WERI-Rb-1 (cell line): ENCODE measurements at places on chromosomes 4 and X.

DNA sequence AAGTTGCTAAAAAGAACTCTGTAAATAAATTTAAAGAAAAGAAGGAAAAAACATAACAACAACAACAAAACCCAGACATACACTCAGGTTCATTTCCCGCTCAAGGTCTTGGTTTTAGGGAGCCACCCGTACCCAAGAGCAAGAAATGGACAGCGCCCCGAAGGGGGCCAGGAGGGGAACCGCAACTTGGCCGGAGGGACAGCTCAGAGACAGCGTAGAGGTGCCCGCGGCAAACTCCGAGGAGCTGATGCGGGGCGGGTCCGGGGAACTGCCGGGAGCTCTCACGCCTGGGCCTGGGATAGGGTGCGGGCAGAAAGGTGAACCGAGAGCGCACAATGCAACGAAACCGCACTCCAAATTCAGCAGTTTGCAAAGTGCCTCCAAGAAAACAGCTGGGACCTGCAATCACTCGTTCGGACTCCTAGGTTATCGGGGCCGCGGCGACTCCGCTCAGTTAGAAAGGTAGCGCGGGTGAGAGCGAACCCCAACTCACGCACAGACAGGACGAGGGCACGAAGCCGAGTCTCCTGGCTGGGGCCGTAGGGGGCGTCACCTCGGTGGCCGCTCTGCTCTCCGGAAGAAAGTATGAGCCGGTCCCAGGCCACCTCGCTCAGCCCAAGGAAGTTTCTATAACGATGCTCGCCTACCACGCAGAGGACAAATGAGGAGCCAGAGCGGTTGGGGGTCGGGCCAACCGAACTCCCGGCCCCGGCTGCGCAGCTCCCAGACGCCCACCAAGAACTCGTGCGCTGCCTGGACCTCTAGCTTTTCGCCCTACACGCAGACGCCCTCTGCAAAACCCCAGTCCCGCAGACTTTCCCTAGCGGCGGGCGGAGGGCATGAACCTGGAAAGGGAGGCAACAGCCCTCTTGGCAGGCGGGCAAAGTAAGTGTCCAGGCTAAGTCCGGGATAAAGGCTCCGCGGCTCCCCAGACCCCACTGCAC lies 1.4 kb downstream of the NDNF start:
- DNase-seq, result peak; percentile 84

- DNase-seq, result no peak
These were observed 182.0 kb upstream of the PAQR3 start for GRCh38 chr4:79121223-79121622.

DNA sequence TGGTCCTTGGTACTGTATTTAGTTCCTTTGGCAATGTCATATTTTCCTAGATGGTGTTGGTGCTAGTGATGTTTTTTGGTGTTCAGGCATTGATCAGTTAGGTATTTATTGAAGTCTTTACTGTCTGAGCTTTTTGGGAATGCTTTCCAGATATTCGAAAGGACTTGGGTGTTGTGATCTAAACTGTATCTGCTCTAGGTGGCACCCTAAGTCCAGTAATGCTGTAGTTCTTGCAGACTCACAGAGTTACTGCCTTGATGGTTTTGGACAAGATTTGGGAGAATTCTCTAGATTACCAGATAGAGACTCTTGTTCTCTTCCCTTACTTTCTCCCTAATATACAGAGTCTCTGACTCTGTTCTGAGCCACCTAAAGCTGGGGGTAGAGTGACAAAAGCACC lies 513.6 kb upstream of the PITX2 start:
- DNase-seq, result no peak

- DNase-seq, result no peak
These were observed 395.7 kb downstream of the RAPGEF2 start for GRCh38 chr4:159498446-159499115.

DNA sequence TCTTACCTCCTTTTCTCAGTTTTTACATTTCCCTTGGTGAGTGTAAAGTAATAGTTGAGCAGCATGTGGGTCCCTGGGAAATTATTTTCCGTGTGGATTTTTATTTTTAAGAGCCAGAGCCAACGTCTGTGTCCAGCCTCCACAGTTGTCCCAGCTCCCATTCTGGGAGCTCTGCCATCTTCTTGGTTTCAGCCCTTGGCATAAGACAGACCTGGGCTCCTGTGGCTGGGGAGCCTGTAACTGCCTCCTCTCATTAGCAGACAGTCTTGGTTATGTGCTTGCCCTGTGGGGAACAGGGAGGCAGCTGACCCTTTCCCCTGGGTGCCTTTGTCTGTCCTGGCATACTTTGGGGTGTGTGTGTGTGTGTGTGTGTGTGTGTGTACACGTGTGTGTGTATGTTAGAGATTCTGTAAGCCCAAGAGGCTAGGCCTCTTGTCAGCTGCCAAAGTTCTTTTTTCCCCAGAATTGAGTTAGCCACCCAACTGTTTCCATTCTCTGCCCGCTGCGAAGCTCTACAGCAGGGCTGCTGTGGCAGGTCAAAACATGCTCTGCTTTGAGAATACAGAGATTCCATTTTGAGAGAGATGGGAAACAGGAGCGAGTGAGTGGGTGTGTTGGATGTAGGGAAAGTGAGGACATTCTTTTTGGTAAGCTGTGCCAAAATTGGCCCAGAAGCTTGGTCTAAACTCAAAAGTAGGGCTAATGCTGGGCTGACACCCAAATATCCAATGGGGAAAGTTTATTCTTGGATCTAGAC lies 140.7 kb downstream of the TMEM164 start:
- no peak for DNase-seq

DNA sequence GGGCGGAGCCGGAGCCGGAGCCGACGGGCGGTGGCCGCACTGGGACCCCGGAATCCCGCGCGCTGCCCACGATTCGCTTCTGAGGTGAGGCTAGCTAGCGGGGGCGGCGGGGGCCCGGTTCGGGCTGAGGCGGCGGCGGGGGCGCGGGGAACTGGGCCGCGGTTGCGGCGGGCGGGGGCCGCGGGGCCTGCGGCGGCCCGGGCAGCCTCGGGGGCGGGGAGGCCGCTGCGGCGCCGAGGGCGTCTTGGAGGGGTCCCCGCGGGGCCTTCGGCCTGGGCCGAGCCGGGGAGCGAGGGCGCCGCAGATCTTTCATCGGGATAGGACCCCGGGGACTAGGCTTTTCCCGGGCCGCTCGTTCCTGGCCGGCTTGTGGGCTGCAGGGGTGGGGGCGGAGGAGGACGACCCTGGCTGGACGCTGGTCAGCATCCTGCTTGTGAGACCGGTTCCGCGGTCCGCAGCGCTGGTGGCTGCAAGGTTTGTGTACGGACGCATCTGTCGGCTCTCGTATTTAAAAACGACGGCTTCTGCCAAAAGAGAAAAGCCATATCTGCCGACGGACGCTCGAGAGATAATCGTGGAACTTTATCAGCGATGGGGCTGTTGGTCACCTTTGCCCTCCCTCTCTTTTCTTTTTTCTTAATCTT lies 419 bp downstream of the ADD1 start:
- DNase-seq, result peak; percentile 47

- no peak for DNase-seq
These were observed 68.2 kb downstream of the NELFA start for GRCh38 chr4:1940566-1940965.

DNA sequence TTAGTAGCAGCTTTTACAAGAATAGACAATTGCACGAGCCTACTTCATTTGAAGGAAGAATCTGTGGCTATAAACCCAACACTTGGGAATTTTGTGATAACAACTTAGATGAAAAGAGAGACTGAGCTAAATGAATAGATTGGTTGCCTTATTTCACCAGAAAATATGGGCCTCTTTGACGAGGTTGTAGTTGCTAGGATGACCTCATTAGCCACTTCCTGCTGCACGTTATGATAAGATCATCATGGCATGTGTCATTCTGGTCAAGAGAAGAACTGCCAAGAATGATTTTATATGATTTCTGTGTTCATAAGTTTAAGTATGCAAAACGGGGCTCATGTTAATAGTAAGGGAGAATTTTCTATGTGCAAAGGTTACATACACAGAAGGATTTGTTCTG lies 321.9 kb upstream of the GIMD1 start:
- DNase-seq, result no peak

- peak; percentile 99 for DNase-seq
These were observed at the start of gene CBR4 for GRCh38 chr4:169010125-169011023. TSS of gene CBR4 (minus strand) at chr4:169010255. CDS start at chr4:169010089, 166 bp downstream.

DNA sequence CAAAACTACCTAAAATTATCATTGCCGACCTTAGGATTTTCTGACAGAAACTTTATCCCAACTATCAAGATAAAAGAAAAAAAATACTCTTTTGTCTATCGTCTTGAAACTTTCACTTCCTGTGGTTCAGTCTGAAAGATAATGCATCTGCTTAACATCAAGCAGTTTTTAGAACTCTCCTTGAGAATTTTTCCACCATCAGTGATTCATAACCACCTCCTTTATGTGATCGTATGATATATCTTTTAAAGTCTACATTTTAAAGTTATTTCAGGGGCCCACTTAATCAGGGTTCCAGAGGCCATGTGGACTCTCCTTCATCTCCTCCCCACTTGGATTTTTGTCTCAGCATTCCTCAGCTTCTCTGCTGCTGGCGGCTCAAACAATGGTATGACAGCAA lies 272.8 kb upstream of the TENM3 start:
- no peak for DNase-seq

DNA sequence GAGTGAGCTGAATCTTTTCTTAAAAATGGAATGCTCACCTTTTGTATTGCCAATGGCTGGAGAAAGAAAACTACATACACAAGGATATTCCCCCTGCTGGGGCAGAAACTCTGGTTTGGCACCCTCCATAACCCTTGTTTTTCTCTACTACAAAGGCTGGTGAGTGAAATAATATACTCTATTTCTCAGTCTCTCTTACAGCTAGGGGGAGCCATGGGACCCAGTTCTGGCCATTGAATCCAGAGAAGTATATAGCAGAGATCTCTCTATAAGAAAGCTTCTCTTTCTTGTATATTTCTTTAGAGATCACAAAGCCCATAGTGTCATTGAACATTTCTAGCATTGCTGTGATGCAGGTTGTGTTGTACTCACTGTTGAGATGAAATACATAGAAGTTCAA lies 49.8 kb downstream of the SMPX start:
- peak; percentile 21 for DNase-seq

- no peak for DNase-seq
These were observed 259.6 kb downstream of the CRLF2 start for GRCh38 chrX:952816-953215.

DNA sequence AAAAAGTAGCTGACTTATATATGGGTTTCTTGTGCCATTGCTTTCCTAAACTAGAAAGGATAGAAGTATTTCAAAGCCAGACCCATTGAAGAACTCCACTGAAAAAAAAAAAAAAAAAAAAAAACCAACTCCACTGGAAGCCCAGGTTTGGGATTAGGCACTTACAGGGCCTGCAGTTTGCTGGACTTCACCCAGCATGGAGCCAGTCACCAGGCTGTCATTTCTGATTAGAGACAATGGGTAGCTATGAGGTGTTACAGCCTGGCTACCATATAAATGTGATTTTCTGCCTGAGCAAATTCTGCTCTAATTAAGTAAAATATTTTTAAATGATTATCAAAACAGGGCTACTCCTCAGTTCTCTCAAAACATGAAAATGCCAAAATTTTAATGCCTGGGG lies 49.5 kb downstream of the HS6ST2 start:
- DNase-seq, result no peak

DNA sequence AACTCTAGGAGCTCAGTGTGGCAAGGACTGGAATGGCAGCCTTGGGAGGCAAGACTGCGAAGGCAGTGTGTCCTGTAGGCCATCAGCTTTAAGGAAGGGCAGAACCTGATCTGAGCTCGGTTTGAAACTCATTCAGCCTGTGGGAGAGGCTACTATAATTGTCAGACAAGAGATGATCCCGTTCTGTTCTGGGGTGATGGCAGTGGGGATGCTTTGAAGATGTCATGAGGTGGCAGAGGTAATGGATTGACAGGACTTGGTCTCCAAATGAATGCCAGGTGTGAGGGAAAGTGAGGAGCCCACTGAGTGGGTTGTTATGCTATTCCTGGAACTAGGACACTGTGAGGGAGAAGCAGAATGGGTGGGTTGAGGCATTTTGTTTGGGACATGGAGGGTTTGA lies 144.9 kb downstream of the PJA1 start:
- no peak for DNase-seq

- no peak for DNase-seq
These were observed 55.6 kb upstream of the ADRA2C start for GRCh38 chr4:3710451-3711182.

- DNase-seq, result no peak
These were observed 123.5 kb upstream of the JADE1 start for GRCh38 chr4:128686032-128686465.

DNA sequence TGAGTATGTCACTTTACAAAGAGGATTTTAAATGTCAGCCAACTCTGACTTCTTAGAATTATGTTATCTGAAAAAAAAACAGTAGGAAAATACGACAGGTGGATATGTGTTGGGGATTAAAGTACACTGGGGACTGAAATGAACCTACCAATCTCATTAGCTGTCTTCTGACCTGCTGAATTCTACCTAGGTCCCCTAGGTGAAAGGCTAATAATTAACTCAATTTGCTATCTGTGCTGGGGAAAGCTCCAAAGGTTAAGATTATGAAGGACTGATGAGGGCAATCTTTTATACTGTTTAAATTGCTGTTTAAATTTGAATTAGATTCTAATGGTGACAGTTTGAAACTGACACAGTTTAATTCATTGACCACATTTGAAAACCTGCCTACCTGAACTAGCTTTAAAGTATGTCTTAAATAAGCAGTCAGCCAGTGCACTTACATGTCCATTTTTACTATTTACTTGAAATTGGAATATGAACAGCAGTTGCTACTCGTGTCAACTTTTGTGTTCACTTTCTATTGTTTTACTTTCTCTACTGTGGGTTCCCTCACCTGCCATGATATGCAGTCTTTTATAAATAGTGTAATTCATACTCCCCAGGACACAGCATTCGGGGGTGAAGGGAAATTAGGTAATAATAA lies 977.3 kb downstream of the C4orf33 start:
- no peak for DNase-seq

- DNase-seq, result no peak
These were observed 11.0 kb upstream of the VSIG1 start for GRCh38 chrX:108033890-108034289.

- no peak for DNase-seq
These were observed 203.0 kb downstream of the AFAP1 start for GRCh38 chr4:7736436-7737267.

- no peak for DNase-seq
These were observed 164.3 kb downstream of the ENOX2 start for GRCh38 chrX:130738638-130739195.

GRCh38 chrX:19670321-19670750 lies 155.0 kb upstream of the MAP3K15 start:
- no peak for DNase-seq

GRCh38 chr4:147582386-147583060 lies 34.7 kb upstream of the TMEM184C start:
- no peak for DNase-seq

DNA sequence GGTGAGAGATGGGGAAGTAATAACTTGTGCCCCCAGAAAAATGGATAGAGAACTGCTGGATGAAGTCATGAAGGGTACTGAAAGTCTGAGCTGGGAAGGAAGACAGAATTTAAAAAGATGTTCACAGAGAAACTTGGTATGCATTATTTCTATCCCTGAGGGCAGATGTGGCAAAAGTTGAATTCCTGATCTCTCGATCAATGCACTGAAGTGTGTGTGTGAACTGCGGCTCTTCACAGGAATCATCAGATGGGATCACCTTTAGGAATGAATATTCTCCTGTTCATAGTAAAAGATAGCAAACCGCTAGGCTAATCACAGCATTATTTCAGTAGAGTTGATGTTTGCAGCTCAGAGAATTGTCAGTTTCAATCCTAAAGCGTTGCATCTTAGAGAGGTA lies 86.4 kb downstream of the ELOVL6 start:
- DNase-seq, result no peak

GRCh38 chrX:123425471-123425870 lies 241.4 kb downstream of the GRIA3 start:
- no peak for DNase-seq

GRCh38 chr4:165927366-165927765 lies 54.3 kb downstream of the TLL1 start:
- DNase-seq, result no peak
